ENCODE measurements at places on chromosomes 12 and 14.

- DNase-seq: no peak
These were observed 29.3 kb upstream of the PELI2 start for GRCh38 chr14:56088941-56089340.

DNA sequence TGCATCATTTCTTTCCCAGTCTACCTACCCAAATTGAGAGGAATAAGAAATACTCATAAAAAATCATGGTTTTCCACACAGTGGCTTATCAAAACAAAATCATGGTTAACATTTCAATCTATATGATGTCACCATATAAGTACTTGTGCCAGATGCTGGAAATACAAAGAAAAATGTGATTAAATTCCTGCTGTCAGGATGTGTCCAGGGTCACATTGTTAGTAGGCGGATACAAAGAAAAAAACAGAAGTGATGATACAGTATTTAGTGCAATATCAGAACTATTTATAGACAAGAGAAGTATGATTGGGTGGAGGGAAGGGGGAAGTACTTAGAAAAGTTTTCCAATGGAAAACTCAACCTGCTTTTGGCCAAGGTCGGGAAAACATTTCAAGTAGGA is 47.0 kb upstream of the OR6J1 start:
- no peak for DNase-seq

GRCh38 chr12:132445884-132446632 is 43.9 kb upstream of the FBRSL1 start:
- peak; percentile 79 for DNase-seq

DNA sequence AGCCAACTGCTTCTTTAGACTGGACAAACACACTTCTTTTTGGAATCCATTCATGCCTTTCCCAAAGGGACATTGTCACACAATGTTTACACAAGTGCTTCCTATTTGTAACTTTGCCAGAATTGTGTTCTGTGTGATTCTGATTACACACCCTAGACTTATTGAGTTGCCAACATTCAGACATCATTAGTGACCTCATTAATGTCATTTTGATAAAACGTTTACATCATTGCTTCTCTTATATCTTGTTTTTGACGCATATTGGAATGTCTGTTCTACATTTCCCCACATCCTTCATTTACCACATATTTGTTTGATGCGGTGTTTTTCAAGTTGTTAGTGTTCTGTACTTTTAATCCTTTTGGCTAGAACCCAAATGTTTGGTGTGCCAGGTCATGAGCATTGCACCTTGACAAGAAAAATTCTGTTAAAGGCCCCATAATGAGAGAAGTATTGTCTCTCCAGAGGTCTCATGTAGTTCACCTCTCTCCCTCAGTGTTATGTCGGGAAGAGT is 305.5 kb downstream of the AEBP2 start:
- no peak for DNase-seq

DNA sequence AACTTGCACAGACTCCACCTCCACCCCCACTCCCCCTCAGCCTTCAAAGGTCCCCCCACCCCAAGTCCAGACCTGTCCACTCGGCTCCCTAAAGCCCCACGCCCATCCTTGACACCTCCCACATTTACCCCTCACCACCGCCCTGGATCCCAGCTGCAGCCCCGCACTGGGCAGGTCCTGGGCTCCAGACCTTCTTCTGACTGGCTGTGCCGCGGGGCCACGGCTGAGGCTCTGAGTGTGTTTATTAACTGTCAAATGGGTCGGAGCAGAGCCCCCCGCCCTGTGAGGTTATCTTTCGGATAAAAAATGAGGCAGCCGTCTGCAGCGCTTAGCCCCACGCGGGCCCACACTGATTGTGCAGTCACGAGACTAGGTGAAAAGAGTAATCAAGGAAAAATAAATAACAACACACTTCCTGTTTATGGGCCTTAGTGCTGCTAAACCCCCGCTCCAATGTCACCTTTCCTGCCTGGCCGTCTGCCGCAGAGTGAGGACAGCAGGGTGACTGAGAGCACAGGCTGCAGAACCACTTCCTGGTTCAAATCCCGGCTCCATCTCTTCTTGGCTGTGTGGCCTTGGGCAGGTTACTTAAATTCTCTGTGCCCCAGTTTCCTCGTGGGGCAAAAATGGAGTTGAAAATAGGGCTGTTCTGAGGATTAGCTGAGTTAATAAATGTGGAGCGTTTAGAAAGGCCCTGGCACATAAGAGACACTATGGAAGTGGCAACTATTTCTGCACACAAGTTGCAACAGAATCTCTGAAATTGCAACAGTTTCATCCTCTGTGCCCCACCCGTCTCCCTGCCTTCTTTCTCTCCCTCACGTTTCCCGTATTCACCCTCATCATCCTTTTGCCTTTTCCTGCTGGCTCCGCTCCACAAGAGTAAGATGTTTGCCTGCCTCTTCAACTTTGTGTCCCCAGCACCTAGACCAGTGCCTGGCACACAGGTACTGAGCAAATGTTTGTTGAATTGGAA is 9.4 kb downstream of the SETD1B start:
- DNase-seq: no peak

GRCh38 chr14:104970231-104971068 is 7.7 kb downstream of the AHNAK2 start:
- DNase-seq: no peak

- no peak for DNase-seq
These were observed 184.8 kb upstream of the RPH3A start for GRCh38 chr12:112606611-112607365.

DNA sequence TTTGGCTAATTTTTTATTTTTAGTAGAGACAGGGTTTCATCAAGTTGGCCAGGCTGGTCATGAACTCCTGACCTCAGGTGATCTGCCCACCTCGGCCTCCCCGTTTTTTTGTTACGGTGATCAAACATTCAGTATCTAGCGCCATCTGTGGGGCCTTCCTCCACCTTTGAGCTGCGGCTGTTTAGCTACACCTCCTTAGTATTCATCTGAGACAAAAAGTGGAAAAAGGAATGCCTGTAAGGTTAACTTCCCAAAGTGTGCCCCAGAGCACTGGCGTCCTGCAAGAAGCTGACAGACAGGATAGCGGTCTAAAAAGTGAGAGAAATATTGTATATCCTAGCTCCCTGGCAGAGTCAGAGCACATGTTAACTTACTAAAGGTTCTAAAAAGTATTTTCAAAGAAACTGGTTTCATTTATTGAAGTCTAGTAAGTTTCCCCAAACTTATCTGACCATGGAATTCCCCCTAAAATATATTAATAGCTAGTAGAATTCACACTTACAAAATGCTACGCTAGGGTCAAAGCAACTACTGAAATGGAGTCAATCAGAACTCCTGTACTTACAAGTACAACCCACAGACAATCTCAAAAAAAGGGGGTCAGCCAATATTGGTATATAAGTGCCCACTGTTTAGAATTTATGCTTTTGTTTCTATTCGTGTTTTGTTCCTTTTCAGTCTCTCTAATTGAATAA is 59.1 kb downstream of the DUSP16 start:
- no peak for DNase-seq

- no peak for DNase-seq
These were observed 261.4 kb downstream of the BTG1 start for GRCh38 chr12:91884230-91884629.

- peak; percentile 74 for DNase-seq
These were observed 39.0 kb downstream of the SLCO1B1 start for GRCh38 chr12:21169878-21170472.
